ENCODE measurements at places on chromosomes 12 and 14.

DNA sequence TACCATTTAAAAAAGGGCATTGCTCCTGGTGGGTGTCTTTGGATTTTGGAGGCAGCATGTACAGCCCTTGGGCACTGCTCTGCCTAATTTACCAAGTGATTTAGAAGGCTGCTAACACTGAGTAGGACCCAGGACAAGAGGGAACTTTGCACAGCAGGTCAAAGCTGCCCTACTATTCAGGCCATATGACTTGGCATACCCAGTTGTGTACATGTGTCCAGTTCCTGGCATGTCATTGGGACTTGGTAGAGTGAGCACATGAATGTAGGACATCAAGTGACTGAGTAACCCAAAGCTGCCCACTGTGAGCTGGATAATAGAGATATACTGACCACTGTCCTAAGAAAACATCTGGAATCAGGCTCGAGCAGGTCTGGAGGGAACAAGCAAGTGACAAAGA is 15.7 kb downstream of the CDKL1 start:
- H3K4me1 ChIP-seq: no peaks in the 10 kb centered on the region
- H3K27ac ChIP-seq: no peak overlapping the region
- no peak for DNase-seq
- H3K4me3 ChIP-seq: no peak overlapping the region

DNA sequence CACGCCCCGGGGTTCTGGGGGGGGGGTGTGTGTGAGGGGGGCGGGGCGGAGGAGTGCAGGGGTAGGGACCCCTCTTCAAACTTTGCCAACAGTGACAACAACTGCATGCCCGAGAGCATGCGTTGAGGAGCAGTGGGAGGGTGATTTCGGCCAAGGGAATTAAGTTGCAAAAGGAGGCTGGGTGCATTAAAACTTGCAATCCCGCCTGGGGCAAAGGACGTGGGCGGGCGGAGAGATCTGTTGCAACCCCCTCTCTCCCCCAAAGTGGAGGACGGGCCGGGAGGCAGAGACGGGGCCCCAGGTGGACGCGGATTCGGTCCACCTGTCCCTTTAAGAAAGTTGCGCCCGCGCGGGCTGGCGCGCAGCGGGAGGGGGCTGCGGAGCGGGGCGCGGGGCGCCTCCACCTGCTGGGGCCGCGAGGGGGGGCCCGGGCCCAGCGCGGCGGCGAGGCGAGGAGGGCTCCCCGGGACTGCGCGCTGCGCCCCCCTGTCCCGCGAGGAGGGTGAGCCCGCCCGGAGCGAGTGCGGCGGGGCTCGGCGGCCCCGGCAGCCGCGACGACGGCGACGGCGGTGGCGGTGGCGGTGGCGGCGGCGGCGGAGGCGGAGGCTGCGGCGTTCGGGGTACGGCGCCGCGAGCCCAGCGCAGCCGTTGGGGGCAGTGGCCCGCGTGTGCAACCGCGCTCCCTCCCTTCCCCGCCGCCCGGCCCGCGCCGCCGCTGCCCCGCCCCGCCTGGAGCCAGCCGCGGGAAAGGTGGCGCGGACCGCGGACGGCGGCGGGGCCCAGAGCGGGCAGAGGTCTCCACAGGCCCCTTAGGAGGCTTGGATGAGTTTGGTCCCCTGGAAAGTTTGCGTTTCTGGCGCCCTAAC is 530 bp upstream of the FOXN4 start:
- H3K36me3 ChIP-seq: no peaks in the 10 kb centered on the region
- H3K4me3 ChIP-seq: peak overlapping the region; percentile 82
- no peak overlapping the region for H3K27ac ChIP-seq
- DNase-seq: no peak
- peaks cover 7% of the 10 kb centered on the region for H3K4me1 ChIP-seq

GRCh38 chr12:30859226-30859625 is 67.3 kb upstream of the TSPAN11 start:
- H3K27ac ChIP-seq: no peak overlapping the region
- no peaks in the 10 kb centered on the region for H3K36me3 ChIP-seq
- H3K27me3 ChIP-seq: peaks cover 47% of the 10 kb centered on the region
- DNase-seq: no peak

GRCh38 chr14:99235582-99236320 is 36.2 kb downstream of the BCL11B start:
- no peaks in the 10 kb centered on the region for H3K27me3 ChIP-seq
- H3K36me3 ChIP-seq: peaks cover 69% of the 10 kb centered on the region
- H3K27ac ChIP-seq: peak overlapping the region; percentile 97
- H3K4me3 ChIP-seq: peak overlapping the region; percentile 84
- peaks cover 93% of the 10 kb centered on the region for H3K4me1 ChIP-seq

GRCh38 chr12:119417440-119417839 is 82.9 kb downstream of the CCDC60 start:
- no peak overlapping the region for H3K27ac ChIP-seq
- DNase-seq: no peak
- peaks cover 60% of the 10 kb centered on the region for H3K27me3 ChIP-seq
- H3K36me3 ChIP-seq: no peaks in the 10 kb centered on the region

DNA sequence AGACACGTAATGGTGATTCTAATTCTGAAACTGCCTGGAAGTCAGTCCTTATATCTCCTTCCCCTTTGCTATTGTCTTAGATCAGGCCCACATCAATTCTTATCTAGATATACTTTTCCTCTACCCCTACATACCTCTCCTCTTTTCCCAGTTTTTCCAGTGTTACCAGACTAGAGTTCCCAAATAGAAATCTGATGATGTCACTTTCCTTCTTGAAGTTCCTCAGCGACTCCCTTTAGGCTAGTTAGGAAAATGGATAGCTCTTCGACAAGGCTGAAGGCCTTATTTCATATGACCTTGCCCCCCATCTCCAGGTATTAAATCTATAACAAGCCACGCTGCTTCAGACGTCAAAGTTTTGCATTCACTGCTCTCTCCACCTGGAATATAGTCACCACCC is 201.1 kb upstream of the ATP2B1 start:
- H3K27me3 ChIP-seq: no peaks in the 10 kb centered on the region
- H3K4me3 ChIP-seq: no peak overlapping the region
- no peak overlapping the region for H3K27ac ChIP-seq
- no peak for DNase-seq

GRCh38 chr14:93302688-93303581 is 29.9 kb downstream of the BTBD7 start:
- peaks cover 5% of the 10 kb centered on the region for H3K36me3 ChIP-seq
- H3K27me3 ChIP-seq: no peaks in the 10 kb centered on the region
- H3K27ac ChIP-seq: no peak overlapping the region
- H3K4me1 ChIP-seq: peaks cover 48% of the 10 kb centered on the region
- no peak overlapping the region for H3K4me3 ChIP-seq

DNA sequence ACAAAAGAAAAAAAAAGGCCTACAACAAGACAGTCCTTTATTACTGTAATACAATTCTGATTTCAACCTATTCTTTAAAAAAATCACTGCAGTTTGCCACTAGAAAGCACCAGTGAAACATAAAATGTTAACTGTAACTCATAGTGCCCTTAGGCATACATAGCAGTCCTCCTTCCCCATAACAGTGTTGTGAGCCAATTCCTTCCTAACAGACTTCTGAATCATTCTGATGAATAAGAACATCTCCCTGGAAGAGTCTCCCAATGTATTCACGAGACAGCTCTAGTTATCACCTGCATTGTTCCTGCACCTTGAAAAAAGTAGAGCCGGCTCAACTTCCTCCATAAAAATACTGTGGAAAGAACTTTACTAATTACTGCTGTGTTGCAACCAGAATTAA is 213.6 kb upstream of the FSCB start:
- H3K4me1 ChIP-seq: no peaks in the 10 kb centered on the region
- H3K36me3 ChIP-seq: no peaks in the 10 kb centered on the region
- no peaks in the 10 kb centered on the region for H3K27me3 ChIP-seq
- no peak overlapping the region for H3K27ac ChIP-seq
- H3K4me3 ChIP-seq: no peak overlapping the region

DNA sequence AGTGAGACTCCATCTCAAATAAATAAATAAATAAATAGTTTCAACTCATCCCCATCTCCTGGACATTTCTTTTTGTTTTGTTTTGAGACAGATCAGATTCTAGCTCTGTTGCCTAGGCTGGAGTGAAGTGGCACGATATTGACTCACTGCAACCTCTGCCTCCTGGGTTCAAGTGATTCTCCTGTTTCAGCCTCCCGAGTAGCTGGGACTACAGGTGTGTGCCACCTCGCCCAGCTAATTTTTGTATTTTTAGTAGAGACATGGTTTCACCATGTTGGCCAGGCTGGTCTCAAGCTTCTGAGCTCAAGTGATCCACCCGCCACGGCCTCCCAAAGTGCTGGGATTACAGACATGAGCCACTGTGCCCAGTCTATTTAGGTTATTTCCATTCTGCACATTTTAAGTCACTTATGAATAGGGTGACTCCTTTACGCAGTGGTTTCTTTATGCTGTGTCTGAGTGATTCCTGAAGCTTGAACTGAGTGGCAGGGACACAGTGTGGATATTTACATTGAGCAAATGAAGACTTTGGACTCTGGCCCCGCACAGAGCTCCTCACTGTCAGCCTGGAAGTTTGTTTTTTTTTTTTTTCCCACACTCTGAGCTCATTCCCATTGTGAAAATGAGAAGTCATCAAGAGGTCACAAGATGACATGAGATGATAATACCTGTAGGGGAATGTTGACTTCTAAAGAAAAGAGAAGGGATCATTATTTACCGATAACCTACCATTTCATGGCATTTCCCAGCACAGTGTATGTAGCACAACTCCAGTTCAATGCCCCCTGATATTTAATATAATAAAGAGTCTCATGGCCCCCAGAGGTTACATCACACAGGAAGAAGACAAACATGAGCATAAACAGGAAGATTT is 72.6 kb downstream of the TBX3 start:
- no peaks in the 10 kb centered on the region for H3K4me1 ChIP-seq
- no peak for DNase-seq
- no peak overlapping the region for H3K27ac ChIP-seq
- no peaks in the 10 kb centered on the region for H3K27me3 ChIP-seq
- no peak overlapping the region for H3K4me3 ChIP-seq

GRCh38 chr12:123939716-123940626 is 32.7 kb downstream of the CCDC92 start:
- H3K27ac ChIP-seq: peak overlapping the region; percentile 76
- peaks cover 33% of the 10 kb centered on the region for H3K4me1 ChIP-seq
- no peaks in the 10 kb centered on the region for H3K27me3 ChIP-seq
- DNase-seq: no peak
- no peak overlapping the region for H3K4me3 ChIP-seq

GRCh38 chr14:75630695-75631452 is 29.8 kb downstream of the ERG28 start:
- H3K4me3 ChIP-seq: no peak overlapping the region
- no peaks in the 10 kb centered on the region for H3K4me1 ChIP-seq
- no peaks in the 10 kb centered on the region for H3K36me3 ChIP-seq

- no peak for DNase-seq
- no peak overlapping the region for H3K4me3 ChIP-seq
- H3K36me3 ChIP-seq: peaks cover 7% of the 10 kb centered on the region
- H3K27ac ChIP-seq: no peak overlapping the region
- peaks cover 5% of the 10 kb centered on the region for H3K4me1 ChIP-seq
Measured at GRCh38 chr12:107543841-107544240, 141.8 kb upstream of the PWP1 start.

- H3K36me3 ChIP-seq: no peaks in the 10 kb centered on the region
- no peaks in the 10 kb centered on the region for H3K4me1 ChIP-seq
- DNase-seq: no peak
Measured at GRCh38 chr12:4451694-4452093, 6.1 kb upstream of the FGF6 start.

GRCh38 chr14:92524602-92525185 is 11.1 kb downstream of the RIN3 start:
- DNase-seq: no peak
- peaks cover 61% of the 10 kb centered on the region for H3K4me1 ChIP-seq
- no peak overlapping the region for H3K4me3 ChIP-seq
- H3K27ac ChIP-seq: peak overlapping the region; percentile 72

GRCh38 chr12:67804168-67804567 is 155.6 kb downstream of the DYRK2 start:
- H3K27me3 ChIP-seq: no peaks in the 10 kb centered on the region
- H3K4me3 ChIP-seq: no peak overlapping the region
- no peak for DNase-seq

All from central memory CD8-positive, alpha-beta T cell (primary cell).